ENCODE measurements at places on chromosomes 6 and 20. TPM values are rescaled to one million over a fixed set of nuclear protein-coding genes. Genes with fewer than 3 reads are reported as not detected.

DNA sequence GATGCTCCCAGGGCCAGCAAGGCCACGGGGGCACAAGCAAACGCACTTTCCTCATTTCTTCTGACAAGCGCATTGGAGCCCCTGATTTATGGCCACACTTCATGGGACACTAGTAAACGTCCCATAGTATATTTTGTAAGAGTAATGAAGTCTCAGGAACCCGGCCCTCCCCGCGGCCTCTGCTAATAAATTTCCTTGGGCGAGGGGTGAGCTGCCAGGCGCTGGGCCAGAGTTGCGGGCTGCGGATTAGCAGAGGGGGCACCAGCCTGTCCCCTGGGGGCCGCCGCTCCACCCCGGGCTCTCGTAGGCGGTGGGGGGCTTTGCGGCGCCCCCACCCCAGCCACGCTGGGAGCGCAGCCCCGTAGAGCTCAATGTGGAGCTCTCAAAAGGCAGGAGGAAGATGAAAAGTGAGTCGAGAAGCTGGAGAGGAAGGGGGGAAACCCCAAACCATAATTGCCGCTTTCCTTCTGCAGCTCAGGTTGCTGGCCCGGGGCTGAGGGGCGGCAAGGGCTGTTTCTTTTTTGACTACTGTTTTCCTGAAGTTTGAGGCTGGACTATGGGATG lies 173.6 kb downstream of the CDC5L start:
- DNase-seq, result no peak

DNA sequence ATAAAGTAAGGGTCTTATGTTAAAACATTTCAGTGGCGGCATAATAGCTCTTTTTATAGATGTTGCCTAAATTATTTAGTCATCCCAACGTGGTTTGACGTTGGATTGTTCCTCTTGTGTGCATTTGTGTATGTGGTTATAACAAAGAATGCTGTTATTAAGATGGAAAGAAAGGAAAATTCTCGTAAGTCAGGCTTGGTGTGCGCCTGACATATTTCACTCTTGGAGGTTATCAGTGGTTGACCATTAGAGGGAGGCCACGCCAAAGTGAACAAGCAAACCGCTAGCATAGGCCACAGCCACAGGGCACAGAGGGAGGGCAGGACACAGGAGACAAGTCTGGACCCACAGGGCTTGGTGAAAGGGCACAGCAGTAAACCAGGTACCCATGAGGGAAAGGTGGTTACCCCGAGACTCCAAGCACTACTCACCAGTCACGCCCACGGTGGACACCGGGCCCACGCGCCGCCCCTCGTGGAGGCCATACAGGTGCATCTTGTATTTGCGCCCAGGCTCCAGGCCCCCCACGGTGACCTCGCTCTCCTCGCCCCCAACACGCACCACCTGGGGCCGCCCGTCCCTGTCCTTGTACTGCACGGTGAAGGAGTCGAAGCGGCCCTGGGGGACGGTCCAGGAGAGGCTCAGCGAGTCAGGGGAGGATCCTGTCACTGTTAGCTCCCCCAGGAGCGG lies 22.9 kb downstream of the CYP21A2 start:
- no peak for DNase-seq

DNA sequence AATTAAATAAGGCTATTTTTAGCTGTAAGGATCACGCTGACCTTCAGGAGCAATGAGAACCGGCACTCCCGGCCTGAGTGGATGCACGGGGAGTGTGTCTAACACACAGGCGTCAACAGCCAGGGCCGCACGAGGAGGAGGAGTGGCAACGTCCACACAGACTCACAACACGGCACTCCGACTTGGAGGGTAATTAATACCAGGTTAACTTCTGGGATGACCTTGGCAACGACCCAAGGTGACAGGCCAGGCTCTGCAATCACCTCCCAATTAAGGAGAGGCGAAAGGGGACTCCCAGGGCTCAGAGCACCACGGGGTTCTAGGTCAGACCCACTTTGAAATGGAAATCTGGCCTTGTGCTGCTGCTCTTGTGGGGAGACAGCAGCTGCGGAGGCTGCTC lies 84.0 kb downstream of the RAMACL start:
- DNase-seq, result no peak

GRCh38 chr20:58402827-58403226 lies 13.8 kb downstream of the VAPB start:
- no peak for DNase-seq

EDN3 gene
- not detected for total RNA-seq

TOX2 gene
- not detected for total RNA-seq

GRCh38 chr20:24086121-24086520 lies 97.5 kb upstream of the GGTLC1 start:
- DNase-seq, result no peak

DNA sequence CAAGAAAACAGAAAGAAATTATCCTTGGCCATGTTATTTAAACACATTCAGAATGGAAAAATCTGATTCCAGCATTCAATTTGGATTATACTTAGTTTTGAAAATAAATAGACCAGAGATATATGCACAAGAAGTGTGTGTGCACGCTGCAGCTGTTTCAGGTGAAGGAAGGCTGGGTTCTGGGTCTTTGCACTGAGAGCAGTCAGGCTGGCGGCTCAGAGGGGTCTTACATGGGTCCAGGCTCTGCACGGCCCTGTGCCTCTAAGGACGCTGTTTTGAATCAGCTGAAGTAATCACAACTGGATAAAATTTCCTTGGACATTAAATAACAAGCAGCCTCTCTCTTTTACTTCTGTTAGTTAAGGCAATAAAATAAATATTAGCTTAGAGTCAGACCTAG lies 31.8 kb downstream of the GCLC start:
- no peak for DNase-seq

DNA sequence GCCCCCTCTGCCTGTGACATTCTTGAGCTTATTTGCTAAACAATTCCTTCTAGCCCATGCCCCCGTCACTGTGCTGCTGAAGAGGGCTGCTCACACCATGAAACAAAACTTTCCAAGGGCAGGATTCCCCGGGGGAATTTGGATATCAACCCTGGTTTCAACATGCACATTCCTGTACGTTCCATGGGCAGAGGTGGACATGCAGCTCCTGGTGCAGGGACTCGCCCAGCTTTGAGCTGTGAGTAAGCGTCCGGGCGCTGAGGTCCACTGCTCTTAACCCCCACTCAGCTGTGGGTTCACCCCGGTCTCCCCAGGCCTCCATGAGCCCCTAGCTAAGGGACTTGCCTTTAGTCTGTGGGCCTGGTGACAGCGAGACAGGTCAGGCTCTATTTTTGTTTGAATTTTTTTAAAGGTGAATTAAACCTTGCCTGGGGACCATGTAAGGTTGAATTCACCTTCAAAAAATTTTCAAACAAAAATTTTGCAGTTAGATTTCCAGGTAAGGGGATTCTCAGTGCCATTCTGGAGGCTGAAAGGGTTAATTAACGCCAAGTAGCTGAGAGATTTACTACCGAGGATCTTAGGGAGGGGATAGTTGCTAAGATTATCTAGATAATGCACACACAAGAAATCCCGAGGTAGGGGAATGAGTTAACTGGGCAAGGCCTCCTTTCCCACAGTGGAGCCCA lies 70.3 kb upstream of the SLC22A23 start:
- DNase-seq, result no peak

DNA sequence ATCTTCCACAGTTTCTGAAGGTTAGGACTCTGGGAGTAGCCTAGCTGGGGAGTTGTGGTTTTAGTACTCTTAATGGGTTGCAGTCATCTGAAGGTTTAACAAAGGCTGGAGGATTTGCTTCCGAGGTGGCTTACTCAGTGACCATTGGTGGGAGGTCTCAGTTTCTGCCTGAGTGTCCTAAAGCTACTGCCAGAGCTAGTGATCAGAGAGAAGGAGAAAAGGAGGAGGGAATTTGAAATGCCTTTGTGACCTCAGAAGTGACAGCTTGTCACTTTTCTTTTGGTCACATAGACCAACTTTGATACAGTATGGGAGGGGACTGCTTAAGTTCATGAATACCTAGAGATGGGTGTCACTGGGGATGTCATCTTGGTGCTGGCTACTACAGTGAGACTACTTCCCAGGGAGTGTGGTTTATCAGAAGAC lies 41.3 kb downstream of the NCOA3 start:
- DNase-seq, result no peak

FAM83C gene
- total RNA-seq, result not detected

- DNase-seq, result no peak
Observed at GRCh38 chr6:31126396-31127175, 6.3 kb upstream of the CDSN start.

GRCh38 chr6:90860822-90861601 lies 274.1 kb upstream of the MAP3K7 start:
- DNase-seq, result no peak

SLCO4A1 gene
- total RNA-seq, result not detected

- DNase-seq, result no peak
Observed at GRCh38 chr20:32226391-32226790, 18.7 kb downstream of the POFUT1 start.

FAM184A gene
- 0.56 TPM for total RNA-seq

- DNase-seq, result no peak
Observed at GRCh38 chr6:53347250-53347920, 1.4 kb downstream of the ELOVL5 start.

DNA sequence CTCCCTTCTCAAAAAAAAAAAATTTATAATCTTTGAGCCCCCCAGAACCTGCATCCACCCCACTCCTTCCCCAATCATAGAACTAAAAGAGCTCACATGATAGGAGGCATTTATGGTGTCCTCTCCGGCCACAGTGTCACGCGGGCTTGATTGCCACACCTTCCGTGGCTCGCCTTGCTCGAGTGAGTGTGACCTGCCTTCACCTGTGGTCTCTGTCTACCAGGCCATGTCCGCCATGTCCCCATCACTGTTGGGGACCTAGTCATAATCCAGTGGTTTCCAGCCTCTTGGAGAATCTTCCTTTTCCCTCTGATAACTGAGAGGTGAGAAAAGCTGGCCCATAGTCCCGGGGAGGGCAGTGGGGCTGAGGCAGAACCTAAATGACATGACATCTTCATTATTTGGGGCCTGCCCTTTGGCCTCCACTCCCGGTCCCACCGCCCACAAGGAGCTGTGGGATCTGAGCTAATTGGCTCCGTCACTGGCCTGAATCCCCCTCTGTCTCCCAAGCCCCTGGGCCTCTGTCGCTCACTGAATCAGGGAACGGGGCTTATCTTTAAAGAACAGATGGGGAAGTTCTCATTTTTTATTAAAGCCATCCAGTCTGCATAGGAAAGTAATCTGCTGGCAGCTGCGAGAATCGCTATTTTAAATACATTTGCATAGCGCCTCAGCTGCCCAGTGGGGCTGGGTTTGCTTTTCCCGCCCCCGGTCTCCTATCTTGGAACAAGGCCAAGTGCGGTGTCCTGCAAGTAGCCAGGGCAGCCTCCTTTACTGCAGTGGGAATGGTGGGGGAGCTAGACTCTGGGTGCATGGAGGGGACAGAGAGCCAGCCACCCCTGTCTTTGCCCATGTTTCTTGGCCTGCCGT lies 197.6 kb upstream of the PMEPA1 start:
- DNase-seq, result no peak

IL17F gene
- not detected for total RNA-seq

PGK2 gene
- total RNA-seq, result not detected

DNA sequence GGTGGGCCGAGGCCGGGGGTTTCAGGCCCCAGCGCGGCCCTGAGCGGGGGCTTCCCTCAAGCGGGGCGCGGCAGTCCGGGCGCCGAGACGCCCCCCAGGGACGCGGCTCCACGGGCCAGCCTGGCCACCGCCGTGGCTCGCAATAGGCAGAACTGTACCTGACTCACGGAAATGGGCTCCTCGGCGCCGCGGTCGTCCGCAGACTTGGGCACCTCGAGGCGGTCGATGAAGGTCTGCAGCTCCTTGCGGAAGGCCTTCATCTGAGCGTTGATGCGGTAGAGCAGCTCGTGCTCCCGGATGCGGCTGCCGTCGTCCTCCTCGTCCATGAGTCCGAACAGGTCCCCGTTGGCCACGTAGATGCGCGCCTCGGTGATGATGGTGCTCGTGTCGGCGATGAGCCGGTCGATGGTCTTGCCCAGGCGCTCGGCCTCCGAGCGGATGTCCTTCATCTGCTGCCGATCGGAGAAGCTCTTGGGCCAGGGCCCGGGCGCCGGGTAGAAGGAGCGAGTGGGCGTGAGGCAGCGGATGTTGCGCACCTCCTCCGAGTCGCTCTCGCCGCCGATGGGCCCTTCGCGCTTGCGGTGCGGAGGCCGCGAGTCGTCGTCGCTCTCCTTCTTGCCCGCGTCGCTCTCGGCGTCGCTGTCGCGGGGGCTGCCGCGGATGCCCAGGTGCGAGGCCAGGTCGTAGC lies 16.1 kb upstream of the KIAA0408 start:
- DNase-seq, result peak; percentile 92

DNA sequence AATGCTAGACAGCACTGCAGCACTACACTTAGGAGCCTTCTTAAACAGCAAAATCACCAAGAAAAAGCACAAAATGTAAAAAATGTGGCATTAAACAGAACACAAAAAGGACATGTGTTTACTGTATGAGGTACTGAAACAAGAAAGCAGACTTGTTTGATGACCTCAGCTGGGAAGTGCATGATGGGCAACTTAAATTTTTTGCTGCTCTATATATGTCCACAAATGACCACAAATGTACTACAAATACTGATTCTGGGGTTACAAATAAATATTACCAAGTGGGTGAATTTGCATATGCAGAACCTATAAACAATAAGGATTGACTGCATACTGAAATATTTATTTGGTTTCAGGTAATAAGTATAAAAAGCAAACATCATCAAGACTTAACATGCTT lies 13.1 kb downstream of the RAB23 start:
- no peak for DNase-seq

DEFB110 gene
- total RNA-seq, result not detected

DNA sequence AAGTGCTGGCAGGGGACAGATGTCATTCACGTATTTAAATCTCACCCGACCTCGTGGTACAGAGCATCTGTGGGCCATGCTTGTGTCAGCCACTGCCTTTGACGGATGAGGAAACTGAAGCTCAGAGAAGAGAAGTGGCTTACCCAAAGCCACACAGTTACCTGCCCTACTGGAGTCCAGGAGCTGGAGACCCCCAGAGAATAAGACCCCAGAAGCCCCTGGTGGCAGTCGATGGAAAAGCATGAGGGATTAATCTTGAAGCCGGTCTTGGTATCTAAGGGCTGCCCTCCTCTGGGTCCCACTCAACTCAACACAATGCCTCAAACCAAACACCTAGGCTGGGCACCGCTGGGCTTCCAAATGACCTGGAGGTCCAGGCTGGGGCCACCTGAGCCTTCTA lies 83.1 kb downstream of the GRM4 start:
- no peak for DNase-seq

DNA sequence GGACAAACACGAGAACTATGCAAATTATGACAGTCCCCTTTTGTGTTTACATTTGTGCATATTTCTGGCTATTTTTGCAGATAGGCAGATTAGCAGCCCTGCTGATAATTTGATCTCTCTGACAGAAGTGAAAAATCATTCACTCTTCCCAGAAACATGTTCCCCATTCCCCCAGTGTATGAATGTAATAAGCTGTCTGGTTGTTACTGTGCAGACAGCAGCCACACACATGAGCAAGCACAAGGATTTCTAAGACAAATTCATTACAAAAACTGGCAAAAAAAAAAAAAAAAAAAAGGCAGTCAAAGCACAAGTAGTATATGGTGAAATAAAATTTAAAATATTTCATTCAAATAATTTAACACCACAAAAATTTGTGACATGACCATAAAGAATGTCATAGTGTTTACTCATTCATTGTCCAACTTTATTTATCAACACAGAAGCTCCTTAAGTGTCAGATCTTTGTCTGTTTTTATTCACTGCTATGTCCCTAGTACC lies 95.5 kb upstream of the VGLL2 start:
- DNase-seq, result no peak

All from chondrocyte (in vitro differentiated cells).